CD8-positive, alpha-beta memory T cell (primary cell): ENCODE measurements at places on chromosomes 1 and 21.
A peak's percentile ranks its signal among the peaks of the same experiment; 100 is the strongest.

DNA sequence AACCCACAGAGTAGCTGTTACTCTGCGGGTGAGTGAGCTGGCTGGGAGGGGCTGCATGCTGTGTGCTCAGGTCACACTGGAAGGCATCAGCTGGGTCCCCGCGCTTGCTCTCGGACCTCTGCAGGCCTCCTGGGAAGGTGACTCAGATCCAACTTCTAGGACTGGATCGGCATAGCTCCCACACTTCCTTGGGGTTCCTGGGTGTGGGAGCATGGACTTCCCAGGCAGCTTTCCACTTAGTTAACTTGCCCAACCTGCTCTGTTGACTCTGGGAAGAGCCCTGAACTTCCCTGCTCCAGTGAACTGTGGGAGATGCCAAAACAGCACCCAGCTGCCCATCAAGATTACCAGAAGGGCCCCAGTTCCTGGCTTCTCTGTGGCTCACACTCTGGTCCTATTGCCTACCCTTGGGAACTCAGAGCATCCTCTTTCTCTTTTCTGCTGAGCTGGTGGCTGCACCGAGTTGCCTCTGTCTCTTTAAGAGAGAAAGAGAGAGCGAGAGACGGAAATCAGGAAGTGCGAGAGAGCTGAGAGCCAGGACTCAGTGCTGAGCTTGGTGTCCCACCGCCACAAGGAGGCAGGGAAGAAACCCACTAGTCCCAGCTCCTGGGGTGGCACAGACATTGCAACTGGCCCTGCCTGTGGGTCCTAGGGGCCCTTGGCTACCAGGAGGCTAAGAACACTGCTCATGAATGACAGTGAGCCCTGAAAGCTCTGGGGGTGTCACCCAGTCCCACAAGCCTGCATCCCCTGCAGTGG is at the start of gene IKBKE:
Gene IKBKE, plus strand, starts transcription at position 544 of the 759 bp plus-strand sequence. CDS start 2,752 bp downstream, outside the sequence.
- peak; percentile 39 for DNase-seq

GRCh38 chr1:33683913-33684312 is 180.0 kb upstream of the HMGB4 start:
- DNase-seq: no peak

DNA sequence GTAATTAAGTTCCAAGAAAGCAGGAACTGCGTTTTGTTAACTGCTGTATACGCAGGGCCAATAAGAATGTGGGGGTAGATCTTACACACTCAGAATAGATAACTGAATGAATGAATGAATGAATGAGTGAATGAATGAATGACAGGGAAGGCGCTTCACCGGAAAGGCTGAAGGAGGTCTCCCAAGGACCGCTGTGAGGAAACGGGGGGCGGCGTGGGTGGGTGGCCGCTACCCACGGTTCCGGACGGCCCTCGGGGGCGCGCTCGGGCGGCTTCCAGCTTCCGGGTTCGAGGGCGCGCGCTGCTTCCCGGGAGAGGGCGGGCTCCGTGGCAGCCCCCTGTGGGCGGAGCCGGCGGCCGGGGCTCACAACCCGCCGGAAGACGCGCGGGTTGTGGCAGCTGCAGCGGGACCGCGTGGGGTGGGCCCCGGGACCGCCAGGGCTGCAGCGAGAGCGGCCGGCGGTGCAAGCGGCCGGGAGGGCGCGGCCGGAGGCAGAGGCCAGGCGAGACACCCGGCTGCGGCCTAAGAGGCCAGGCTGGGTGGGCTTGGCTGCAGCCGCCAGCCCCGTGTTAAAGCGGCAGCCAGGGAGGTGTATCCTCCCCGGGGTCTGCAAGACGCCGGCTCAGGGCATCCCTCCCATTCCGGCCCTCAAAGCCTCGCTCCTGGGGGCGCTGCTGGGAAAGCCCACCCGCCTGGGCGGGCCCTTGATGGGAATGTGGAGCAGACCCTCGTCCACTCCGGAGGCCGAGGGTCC is at the start of gene ZFP69:
Gene ZFP69, plus strand, starts transcription at position 367 of the 754 bp plus-strand sequence. CDS start 2,072 bp downstream, outside the sequence.
- DNase-seq: peak; percentile 73

GRCh38 chr1:64490213-64490818 is 20.4 kb downstream of the CACHD1 start:
- DNase-seq: no peak

- no peak for DNase-seq
Measured at GRCh38 chr1:235227414-235227813, 66.4 kb upstream of the RBM34 start.

- DNase-seq: peak; percentile 92
Measured at GRCh38 chr1:161305867-161306519, 3.8 kb downstream of the MPZ start.

DNA sequence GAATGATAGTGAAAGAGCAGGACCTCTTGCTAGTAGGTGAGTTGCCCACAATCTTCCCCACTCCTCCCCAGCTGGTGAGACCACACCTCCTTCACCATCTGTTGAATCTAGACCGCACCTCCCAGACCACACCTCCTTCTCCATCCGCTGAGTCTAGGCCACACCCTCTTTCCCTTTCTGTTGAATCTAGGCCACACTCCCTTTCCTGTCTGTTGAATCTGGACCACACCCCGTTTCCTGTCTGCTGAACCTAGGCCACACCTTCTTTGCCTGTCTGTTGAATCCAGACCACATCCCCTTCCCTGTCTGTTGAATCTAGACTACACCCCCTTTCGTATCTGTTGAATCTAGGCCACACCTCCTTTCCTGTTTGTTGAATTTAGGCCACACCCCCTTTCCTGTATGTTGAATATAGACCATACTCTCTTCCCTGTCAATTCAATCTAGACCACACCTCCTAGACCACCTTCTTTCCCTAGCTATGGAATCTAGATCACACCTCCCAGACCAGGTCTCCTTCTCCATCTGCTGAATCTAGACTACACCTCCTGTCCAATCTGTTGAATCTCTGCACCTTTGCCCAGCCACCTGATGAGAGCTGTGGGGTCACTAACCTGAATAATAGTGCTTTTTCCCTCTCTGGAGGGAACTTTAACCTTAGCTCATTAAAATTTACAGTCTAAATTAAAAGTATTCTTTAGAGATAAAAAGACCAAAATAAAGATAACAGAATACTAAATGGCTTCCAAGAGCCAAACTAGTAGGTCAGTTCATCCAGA is 116.3 kb downstream of the DAB1 start:
- DNase-seq: peak; percentile 75

DNA sequence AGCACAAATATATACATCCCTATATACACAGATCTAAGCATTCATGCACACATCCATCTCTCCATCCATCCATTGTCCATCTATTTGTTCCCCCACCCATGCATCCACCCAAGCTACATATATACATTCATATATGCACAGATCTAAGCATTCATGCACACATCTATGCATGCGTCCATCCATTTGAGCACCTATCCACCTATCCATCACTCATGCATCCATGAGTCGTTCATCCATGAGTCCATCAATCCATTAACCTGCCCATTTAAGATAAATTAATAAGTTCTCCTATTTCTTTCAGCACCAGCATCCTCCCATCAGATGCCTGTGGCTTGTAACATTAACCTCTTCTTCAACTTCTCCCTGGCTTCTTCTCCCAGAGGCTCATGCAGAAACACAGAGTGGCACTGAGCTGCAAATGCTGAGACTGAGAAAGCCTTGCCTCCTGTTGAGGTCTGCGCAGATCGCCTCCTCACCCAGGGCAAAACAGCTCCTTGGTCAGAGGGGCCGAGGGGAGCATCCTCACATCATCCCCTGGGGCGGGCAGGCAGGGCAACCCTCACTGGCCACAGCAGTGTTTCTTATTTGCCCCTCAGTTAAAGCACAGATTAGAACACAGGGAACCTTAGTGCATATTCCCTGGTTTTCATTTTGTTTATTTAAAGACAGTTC is 17.4 kb upstream of the PDE9A start:
- no peak for DNase-seq

- no peak for DNase-seq
Measured at GRCh38 chr1:36258960-36259344, 34.7 kb downstream of the THRAP3 start.

- no peak for DNase-seq
Measured at GRCh38 chr1:223776075-223776814, 63.9 kb downstream of the CAPN2 start.

DNA sequence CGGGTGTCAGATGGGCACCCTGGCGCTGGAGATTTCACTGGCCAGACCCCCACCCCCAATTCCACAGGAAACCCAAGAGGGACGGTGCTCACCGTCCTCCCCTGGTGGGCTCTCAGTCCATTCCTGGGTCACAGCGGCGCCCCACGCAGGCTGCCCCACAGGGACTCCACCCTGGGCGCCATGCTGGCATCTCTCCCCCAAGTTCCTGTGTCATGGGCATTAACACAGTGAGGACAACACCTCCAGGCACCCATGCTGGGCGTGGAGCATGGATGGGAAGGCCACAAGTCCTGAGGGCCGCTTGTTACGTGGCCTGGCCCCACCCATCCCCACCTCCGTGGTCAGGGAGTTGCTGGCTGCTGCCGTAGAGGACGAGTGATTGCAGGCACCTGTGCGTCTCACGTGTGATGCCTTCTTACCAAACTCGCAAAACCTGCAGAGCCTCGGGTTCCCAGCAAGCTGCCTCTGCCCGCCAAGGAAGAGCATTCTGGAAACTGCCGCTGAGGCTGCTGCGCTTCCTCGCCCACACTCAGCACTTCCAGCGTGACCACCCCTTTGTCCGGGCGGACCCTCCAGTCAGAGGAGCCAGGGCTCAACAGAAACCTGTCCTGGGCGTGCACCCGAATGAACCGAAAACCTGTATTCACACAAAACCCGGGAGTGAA is 60.3 kb downstream of the SLX9 start:
- DNase-seq: peak; percentile 35

GRCh38 chr1:201894343-201895119 is 5.8 kb downstream of the SHISA4 start:
- DNase-seq: no peak

GRCh38 chr1:15951341-15952153 is 24.4 kb downstream of the ZBTB17 start:
- DNase-seq: peak; percentile 41

- no peak for DNase-seq
Measured at GRCh38 chr1:84078108-84078841, 65.8 kb upstream of the PRKACB start.

GRCh38 chr1:177476676-177477075 is 305.9 kb downstream of the BRINP2 start:
- DNase-seq: no peak

DNA sequence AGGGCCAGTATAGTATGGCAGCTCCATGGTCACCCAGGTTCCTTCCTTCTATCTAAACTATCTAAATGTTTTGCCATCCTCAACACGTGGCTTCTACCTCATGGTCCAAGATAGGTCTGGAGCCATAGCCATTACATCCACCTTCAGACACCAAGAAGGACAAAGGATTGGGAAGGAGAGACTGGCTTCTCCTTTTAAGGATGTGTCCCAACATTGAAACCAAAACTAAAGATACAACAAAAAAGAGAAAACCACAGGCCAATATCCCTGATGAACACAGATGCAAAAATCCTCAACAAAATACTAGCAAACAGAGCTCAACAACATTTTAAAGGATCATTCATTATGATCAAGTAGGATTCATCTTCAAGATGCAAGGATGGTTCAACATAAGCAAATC is 24.8 kb downstream of the HSD11B1 start:
- DNase-seq: no peak

GRCh38 chr1:246151796-246152434 is 355.2 kb downstream of the SMYD3 start:
- no peak for DNase-seq

- DNase-seq: no peak
Measured at GRCh38 chr1:71919811-71920509, 362.4 kb downstream of the NEGR1 start.

DNA sequence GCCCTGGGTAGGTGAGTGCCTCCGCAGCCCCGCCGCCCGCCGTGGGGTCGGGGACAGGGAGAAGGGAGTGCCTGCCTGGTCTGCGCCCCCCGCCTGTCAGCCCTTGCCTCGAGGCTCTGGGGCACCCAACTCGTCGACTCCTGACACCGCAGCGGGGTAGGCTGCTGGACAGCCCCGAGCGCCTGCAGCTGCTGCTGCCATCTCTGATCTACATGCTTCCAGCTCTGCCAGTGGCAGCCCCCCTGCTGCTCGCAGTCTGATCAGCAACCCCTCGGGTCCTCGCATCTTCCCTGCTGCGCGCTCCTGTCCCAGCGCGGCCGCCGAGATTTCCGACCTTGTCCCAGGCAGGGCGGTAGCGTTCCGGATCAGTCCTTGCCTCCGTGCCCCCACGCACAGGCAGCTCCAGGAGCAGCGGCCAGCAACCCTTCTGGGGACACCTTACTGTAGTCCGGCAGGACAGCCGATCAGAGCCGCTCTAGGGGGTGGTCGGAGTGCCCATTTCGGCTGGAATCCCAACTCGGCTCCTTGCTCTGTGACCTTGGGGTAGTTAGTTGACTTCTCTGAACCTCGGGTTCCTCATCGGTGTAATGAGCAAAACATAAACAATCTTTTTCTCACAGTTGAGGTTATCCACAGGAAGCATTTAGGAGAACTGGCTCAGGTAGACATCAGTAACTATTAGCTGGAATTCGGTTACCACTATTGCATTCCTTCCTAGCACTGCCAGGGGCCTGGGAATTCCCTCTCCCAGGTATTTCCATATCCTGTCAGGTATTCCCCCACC is 540 bp downstream of the BCAN start:
- DNase-seq: no peak

- no peak for DNase-seq
Measured at GRCh38 chr1:44664730-44665370, 9.4 kb downstream of the TMEM53 start.

- DNase-seq: no peak
Measured at GRCh38 chr1:6688001-6688400, 13.6 kb downstream of the DNAJC11 start.

DNA sequence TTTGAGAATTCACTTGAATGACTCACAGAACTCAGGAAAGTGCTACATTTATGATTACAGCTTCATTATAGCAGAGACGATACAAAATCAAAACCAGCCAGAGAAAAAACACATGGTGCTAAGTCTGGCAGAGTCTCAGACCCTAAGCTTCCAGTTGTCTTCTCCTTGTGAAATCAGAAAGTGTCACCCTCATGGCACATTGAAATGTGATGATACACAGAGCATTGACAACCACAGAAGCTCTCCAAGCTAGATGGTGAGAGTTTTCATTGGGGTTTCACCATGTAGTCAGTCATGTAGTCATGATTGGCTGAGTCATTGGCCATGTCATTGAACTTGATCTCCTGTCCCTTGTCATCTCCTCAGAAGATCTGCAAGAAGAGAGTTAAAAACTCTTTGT is 526.6 kb downstream of the MRPL39 start:
- DNase-seq: no peak

DNA sequence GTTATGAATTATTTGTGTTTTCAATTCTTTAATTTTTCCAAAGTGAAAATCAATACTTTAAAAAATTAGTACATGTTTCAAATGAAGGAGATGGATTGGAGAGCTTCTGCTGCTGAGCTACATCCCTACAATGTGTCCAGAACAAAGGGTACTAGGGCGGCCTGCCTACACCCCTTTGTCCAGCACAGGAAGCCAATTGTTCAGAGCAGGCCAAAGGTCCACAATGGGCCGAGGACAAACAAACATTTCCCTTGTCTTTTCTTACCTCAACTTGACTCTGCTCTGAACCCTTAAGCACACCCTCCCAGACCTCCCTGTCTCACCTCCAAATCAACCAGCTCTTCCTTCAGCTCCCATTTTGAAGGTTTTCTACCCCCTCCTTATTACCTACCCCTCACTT is 39.4 kb upstream of the CAMK1G start:
- DNase-seq: no peak
